ENCODE measurements at places on chromosomes 1 and 21.
A peak's percentile ranks its signal among the peaks of the same experiment; 100 is the strongest.

- DNase-seq, result no peak
Measured at GRCh38 chr1:222792744-222793143, 22.1 kb upstream of the DISP1 start.

GRCh38 chr1:204180133-204180532 is 14.0 kb upstream of the REN start:
- no peak for DNase-seq

GRCh38 chr21:42703136-42703908 is 49.9 kb downstream of the PDE9A start:
- no peak for DNase-seq

DNA sequence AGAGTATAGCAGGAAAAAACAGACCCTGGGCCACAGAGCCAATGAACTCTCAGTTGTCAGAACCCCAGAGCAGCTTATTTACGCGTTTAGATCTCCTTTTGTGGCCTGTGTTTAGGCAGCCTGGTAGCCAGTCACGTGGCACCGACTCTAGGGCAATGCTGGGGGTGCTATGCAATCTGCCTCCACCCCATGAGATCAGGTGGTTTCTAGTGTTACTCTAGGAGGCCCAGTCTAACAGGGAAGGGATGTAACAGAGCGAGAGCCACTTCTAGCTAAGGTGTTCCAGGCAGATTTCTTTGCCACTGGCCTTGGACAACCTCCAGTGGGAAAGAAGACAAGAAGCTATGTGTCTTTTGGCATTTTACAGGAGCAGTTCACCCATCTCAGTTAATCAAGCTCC is 12.0 kb upstream of the A3GALT2 start:
- DNase-seq, result no peak

DNA sequence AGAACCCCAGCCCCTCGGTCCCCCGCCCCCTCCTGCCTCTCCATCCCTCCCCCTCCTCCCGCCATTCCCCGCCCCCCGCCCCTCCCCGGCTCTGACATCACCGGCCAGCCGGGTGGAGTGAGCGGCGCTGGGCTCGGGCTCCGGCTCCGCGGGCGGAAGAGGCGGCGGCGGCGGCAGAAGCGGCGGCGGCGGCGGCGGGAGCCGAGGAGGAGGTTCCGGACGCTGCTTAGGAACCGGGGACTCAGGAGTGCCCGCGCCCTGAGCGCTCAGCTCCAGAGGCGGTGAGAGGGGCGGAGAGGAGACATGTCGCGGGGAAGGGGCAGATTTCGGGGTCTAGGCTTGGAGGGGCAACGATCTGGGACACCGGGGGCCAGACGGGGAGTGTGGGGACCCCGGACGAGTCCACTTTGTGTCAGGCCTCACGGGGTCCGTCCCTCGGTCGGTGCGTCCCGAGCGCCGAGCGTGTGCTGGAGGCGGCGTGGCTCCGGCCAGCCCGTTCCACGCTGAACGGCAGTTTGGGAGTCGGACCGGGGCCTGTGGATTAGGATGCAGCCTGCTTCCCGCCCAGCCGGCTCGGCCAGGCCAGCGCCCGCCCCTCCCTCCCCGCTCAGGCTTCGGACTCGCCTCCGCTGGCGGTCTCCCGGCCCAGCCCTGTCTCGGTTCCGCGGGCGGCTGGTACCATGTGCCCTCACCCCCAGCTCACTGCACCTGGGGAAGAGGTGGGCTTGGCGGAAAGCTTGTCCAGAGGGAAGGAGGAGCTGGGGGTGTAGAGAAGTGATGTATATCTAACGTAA is at the start of gene PEA15:
TSS of gene PEA15 (plus strand) at position 143 of the 794 bp plus-strand sequence. CDS start 6,161 bp downstream, outside the sequence.
- peak; percentile 78 for DNase-seq

DNA sequence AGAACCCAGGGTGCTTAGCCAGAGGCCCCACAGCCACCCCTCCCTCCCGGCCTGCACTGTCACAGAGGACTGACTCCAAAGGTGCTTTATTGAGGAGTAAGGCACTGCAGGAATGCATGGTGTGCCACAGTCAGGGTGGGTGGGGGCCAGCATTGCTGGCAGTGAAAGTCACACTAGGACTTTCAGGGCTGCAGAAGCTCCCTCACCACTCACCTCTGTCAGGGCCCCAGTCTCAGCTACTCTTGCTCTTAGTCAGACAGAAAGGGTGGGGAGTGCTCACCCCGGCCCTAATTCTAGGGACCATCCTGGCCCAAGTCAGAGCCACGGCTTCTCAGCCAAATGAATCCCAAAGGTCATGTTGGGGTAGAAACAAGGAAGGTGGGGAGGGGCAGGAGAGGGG is 19.4 kb downstream of the KNCN start:
- no peak for DNase-seq

DNA sequence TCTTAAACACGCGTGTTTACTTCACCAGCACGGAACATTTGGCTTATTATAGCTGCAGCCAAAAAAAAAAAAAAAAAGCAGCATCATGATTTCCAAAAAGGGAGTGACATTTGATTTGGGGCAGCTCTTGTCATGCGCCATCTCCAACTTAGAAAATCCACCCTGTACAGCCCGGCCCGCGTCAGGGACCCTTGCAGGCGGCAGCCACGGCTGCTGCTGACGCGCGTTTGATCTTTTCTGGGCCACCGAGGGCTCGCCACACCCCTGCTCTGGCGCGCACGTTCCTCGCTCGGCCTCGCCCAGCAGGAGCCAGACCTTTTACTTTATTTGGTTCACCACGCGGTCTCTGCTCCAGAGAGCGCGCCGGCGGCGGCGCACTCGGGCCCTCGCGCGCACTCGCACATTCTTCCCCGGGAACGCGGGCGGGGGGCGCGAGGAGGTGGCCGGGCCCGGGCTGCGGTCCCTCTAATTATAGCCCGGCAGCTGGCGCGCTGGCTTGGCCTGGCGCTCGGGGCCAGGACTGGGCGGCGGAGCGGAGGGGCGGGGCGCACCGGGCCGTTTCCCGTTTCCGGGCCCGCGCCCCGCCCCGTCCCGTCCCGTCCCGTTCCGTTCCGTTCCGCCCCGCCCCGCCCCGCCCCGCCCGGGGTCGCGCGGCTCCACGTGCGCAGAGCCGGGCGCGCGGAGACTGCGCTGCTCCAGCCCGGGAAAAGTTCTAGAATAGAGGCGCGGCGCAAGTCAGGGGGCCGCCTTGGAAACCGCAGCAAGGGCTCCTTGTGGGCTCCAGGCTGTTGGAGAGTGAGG is 10.2 kb downstream of the IRF2BP2 start:
- DNase-seq, result peak; percentile 91

- no peak for DNase-seq
Measured at GRCh38 chr1:234936612-234937389, 191.8 kb downstream of the TOMM20 start.

DNA sequence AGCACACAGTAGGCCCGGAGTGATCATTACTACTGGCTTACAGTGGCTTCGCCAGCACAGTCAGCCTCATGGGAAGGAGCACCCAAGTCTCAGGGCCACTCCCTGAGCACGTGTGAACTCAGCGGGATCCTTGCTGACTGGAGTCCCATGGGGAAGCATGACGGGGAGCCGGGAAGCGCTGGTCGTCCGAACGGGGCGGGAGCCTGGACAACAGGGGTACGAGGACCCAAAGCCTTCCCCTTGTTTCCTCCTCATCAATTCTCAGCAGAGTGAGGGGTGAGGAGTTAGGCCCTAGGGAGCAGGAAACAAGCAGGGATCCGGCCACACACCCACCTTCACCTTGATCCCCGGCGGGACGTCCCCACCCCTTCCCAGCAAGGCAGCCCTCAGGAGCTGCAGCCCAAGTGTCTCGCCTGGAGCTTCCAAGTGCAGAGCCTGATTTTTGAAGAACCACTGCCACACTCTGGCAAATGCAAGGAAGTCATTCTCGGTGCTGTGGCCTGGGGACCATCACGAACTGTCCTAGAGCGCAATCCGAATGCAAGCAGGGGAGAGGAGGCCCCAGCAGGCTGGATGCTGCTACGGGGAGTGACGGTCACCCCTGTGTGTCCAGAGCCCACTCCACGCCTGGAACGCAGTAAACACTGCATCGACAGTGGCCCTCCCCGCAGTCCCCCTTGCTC is 35.5 kb downstream of the TOMM20 start:
- DNase-seq, result peak; percentile 26

DNA sequence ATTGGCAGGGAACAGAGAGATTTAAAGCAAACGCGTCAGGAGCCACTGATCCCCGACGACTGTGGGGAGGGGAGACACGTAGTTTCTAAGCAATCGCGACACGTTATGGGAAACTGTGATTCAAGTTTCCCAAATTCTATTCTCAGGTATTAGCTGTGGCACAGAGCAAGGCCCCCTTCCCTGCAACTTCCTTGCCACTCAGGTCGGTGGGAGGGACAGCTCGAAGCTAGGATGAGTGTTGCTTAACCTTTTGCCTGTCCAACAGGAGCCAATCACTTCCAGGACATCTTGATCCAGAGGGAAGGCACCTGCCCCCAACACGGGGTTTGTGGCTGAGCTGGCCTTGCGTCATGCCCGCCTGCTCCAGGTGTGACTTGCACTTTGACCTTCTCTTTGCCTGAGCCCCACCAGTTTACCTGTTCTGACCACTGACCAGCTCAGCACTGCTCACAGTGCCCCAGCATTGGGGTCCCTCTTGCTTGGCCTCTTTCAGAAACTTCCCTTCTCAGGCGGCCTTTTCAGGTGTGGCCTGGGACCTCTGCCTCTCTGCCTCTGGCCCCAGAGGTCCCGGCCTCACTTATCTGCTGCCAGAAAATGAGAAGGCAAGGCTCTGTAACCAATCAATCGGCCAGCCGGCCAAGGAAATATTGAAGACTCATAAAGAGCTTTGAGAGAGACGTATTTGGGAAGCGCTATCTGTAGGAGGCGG is 24.6 kb downstream of the TEX35 start:
- DNase-seq, result no peak

GRCh38 chr1:244204004-244204403 is 152.9 kb downstream of the ZBTB18 start:
- no peak for DNase-seq

- no peak for DNase-seq
Measured at GRCh38 chr1:23791516-23792047, 637 bp downstream of the LYPLA2 start.

DNA sequence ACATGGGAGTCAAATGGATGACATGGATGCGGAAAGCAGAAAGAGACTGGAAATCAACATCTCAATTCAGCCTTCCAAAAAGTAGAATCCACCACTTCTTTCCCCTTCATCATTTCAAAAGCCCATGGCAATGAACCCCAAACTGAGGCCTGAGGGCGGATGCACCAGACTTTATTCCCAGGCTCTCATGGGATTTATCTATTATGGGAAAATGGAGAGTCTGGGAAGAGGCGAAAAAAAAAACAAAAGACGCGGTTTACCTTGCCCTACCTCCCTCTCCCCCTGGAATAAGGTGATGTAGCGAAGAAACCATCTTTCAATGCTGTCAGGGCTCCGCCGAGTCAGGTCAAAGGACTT is 624 bp downstream of the KIFAP3 start:
- DNase-seq, result no peak

DNA sequence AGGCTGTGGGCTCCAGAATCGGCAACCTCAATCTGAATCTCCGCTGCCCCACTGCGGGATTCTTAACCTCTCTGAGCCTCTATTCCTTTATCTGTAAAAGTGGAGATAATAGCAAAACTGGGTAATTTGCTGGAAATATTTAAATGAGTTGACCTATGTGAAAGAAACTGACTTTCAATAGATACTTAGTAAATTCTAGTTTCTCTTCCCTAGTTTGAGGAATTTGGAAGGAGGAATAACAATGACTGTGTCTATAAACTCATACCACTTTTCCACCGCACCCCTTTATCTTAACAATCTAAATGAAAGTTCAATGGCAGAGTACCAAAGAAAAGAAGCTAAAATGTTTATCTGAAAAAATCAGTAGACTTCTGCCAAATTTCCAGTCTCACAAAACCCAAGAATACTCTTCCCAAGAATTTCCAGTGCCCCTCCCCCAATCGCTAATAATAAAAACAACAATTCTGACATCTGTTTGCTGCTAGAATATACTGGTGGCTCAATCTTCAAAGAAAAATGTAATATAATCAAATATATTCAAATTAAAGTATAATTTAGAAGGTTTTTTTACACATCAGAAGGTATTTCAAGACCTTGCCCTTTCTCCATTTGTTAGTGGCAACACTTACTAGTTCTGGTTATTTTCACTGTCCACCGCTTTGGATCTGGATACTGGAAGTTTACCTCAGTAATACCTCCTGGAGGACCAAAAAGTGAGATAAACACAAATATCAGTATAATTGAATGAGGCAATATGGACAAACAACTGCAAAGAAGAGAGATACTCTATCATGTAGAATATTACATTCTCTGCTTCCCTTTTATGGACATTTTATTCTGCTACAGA is 171.2 kb downstream of the LTN1 start:
- no peak for DNase-seq

- DNase-seq, result no peak
Measured at GRCh38 chr1:200179126-200179780, 151.7 kb downstream of the NR5A2 start.

DNA sequence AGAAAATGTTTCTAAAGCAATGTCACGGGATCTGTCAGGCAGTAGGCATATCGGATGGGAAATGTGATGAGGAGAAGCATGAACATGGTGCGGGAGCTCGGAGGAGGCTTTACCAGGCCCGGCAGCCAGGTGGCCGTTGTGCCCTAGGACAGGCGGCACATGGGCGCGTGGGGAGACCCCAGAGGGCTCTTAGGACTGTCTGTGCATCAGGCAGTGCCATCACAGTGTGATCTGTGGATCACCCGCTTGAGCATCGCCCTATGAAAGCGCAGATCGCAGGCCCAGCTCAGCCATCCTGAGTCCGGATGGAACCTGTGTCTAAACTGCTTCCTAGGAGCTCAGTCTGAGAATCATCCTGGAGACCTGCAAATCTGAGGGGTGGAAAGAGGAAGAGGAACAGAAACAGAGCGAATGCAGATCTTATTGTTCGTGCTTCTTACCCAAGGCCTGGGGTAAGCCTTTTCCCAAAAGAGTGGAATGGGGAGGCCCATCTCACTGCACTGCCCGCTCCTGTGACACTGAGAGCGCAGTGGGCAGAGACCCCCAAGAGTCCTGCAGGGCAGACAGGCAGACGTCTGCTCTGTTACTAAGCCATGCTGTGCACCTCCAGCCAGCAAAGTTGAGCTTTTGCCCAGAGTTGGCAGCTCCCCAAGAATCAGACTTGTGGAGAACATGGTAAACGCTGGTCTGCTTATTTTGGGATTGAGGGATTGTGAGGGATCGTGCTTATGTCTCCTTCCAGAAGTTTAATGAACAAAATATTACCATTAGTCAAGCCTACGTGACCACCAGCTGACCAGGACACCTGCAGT is 251.0 kb downstream of the RHOU start:
- no peak for DNase-seq

GRCh38 chr1:155000726-155001424 is 1.7 kb upstream of the ZBTB7B start:
- DNase-seq, result no peak

DNA sequence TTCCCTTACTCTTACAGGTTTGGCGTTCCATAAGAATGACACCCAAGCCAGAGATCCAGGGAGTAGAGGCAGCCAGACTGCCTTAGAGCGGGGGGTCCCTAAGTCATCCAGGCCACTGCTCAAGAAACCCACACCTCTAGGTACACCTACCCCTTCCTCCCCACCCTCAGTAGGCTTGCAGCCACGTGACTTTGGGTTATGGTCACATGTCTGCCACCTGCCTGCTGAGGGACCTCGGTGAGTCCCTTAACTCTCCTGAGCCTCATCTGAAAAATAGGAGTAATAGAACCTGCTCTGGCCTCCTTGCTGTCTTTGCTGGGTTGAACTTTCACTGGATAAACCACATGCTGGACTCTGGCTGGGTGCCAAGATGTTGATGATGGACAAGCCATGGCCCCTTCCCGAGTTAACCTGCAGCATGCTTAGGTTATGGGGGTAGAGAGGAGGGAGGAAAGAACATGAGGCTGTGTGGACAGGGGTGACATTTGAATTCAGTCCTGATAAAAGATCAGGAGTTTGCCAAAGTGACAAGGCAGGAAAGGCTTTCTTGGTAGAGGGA is 4.5 kb downstream of the RPS6KA1 start:
- DNase-seq, result no peak

GRCh38 chr1:104291156-104291555 is 541.5 kb downstream of the AMY1C start:
- no peak for DNase-seq

GRCh38 chr1:89563957-89564604 is 39.5 kb downstream of the LRRC8B start:
- no peak for DNase-seq

Data from DND-41 (cell line).